Smooth muscle cell of the pulmonary artery (primary cell): ENCODE measurements at places on chromosomes 4 and X. TPM values are rescaled to one million over a fixed set of nuclear protein-coding genes. Genes with fewer than 3 reads are reported as not detected.

ZDHHC15 gene
- total RNA-seq = 0.23 and 0.91 TPM in 2 replicates

P2RY8 gene
- total RNA-seq = not detected in 2 replicates

KIAA0232 gene
- total RNA-seq = 20.3 and 21.1 TPM in 2 replicates

IL1RAPL1 gene
- total RNA-seq = 0.69 and 0.78 TPM in 2 replicates

BEX5 gene
- not detected in 2 replicates for total RNA-seq

GCNA gene
- 2.9 and 3.1 TPM in 2 replicates for total RNA-seq

HSPA4L gene
- 11.3 and 17.0 TPM in 2 replicates for total RNA-seq

FAM193A gene
- total RNA-seq = 13.2 and 13.5 TPM in 2 replicates

STOX2 gene
- 1.1 and 1.2 TPM in 2 replicates for total RNA-seq
